ENCODE measurements at places on chromosomes 3 and 15. TPM values are rescaled to one million over a fixed set of nuclear protein-coding genes. Genes with fewer than 3 reads are reported as not detected.

The RASGRP1 gene
- 0.38 TPM for total RNA-seq

- DNase-seq: no peak
These were observed 550.2 kb downstream of the ZBBX start for GRCh38 chr3:166829896-166830295.

- DNase-seq: no peak
These were observed 377.0 kb downstream of the GAP43 start for GRCh38 chr3:116000311-116000710.

DNA sequence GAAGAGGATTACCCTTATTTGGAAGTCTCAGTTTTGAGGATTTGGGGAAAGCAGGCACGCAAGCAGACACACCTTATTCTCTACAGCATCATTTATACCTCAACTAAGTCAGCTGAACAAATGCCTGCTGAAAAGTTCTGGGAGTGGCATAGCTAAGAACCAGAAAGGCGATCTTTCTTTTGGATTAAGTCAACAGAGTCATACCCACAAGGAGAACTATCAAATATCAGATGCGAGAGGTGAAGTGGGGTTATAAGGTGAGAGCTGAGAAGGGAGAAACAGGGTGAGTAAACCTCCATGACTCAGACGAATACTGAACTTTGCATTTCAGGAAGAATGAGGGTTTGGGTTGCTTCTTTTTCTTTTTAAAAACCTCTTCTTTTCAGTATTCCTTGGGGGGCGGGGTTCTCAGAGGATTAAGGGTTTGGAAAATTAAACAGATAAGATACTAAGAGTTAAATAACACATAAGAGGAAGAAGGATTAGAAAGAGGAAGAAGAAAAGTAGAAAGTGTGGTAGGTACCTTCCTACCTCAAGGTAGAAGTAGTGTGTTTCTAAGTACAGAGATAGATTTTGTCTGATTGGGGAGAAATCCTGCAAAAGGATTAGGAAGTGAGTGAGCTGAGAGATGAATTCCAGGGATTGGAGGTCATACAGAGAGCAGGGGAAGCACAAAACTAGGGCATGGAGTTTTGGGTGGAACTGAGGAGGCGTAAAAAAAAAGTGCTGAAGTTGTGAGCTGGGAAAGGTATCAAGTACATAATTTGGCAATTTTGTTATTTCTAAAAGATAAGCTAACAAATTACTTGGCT, 41.3 kb upstream of the ICE2 start:
- no peak for DNase-seq

The DUOXA1 gene
- total RNA-seq: not detected

DNA sequence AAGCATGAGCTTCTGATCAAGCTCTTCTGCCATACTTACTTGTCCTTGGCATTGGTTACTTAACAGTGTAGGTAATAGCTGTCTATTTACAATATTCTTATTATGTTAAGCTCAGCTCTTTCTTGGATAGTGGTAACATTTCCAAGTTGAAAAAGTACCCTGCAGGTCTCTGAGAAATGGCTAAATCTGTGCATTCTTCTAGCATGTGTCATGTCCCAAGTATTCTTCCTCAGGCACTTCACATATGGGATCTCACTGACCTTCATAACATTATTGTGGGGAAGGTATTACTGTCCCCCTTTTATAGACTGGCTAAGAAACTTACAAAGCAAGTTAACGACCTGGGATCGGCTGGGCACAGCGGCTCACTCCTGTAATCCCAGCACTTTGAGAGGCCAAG, 236.1 kb downstream of the RORA start:
- no peak for DNase-seq

- no peak for DNase-seq
These were observed 16.4 kb downstream of the CCR1 start for GRCh38 chr3:46191730-46192129.

GRCh38 chr3:33438881-33439545, 1.2 kb downstream of the UBP1 start:
- DNase-seq: peak; percentile 49

The CERS3 gene
- total RNA-seq: not detected

- peak; percentile 39 for DNase-seq
These were observed 826 bp downstream of the SHC4 start for GRCh38 chr15:48962662-48963523.

- no peak for DNase-seq
These were observed 105.8 kb upstream of the RASGRP1 start for GRCh38 chr15:38670128-38671005.

The SPINK8 gene
- not detected for total RNA-seq

The GPR156 gene
- 0.27 TPM for total RNA-seq

The ENTPD3 gene
- not detected for total RNA-seq

The ACTRT3 gene
- total RNA-seq: 5.1 TPM

GRCh38 chr3:117788061-117788460, 1078.5 kb downstream of the TUSC7 start:
- no peak for DNase-seq

All from endothelial cell of umbilical vein (primary cell).